ENCODE measurements at places on chromosomes 7 and 10. TPM values are rescaled to one million over a fixed set of nuclear protein-coding genes. Genes with fewer than 3 reads are reported as not detected.

SPOCK2 gene
- 187 TPM for total RNA-seq

STAG3 gene
- 2.3 TPM for total RNA-seq

ANKRD2 gene
- total RNA-seq: 0.98 TPM

ATOH7 gene
- total RNA-seq: not detected

LOXL4 gene
- 6.2 TPM for total RNA-seq

TCAF2 gene
- 4.4 TPM for total RNA-seq

GNGT1 gene
- total RNA-seq: not detected

EIF3B gene
- 107 TPM for total RNA-seq

PNLIP gene
- not detected for total RNA-seq
